ENCODE measurements at places on chromosomes 12 and 14. TPM values are rescaled to one million over a fixed set of nuclear protein-coding genes. Genes with fewer than 3 reads are reported as not detected.

The CCDC177 gene
- not detected for total RNA-seq

The VWF gene
- 3,052 TPM for total RNA-seq

- peak; percentile 80 for DNase-seq
Observed at GRCh38 chr12:11862798-11863197, 207.9 kb upstream of the BCL2L14 start.

GRCh38 chr12:26126340-26127284 lies 1.8 kb upstream of the BHLHE41 start:
- DNase-seq: peak; percentile 82

- no peak for DNase-seq
Observed at GRCh38 chr14:55111122-55111708, 17.8 kb upstream of the LGALS3 start.

DNA sequence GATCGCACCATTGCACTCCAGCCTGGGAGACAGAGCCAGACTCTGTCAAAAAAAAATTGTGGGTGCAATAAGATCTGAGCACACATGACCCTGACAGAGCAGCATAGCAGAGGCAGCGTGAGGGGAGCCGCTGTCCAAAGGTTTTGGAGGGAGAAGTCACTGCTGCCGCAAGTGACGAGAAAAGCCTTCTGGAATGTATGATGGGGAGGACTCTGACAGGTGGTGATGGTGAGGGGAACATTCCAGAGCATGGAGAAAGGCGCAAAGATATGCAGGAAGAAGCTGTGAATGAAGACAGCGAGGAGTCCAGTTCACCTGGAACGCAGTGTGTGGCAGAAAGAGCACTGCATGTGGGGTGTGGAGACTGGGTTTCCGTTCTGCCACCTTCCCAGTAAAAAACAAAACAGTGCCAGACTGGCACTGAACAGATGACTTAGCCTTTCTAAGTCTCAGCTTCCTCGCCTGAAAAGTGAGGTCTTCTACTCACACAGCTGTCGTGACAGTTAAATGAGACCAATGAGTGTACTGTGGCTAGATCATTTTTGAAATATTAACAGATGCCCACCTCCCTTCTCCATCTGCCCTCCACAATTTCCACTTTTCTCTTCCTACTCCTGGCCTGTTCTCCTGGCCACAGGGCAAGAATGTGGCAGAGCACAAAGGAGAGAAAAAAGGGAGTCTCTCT lies 53.4 kb upstream of the PTHLH start:
- DNase-seq: no peak

DNA sequence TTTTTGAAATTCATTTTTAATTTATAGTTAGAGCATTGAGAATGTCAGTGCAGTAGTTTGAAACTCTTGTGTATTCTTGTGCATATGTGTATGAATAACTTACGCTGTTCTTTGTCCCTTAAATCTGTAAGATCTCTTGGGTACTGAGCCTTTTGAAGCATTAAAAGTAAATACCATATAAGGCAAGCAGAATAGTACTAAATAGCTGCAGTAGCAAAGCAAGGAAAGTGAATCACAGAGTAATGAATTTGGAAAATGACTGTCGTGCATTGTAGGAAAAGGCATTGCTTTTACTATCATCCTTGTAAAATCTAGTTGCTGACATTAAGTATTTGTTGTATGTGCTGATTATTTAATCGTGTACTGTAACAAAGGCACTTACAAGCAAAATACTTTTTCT lies 12.1 kb downstream of the CNOT2 start:
- DNase-seq: peak; percentile 35

The AMIGO2 gene
- total RNA-seq: 4.2 TPM

The GALNT16 gene
- total RNA-seq: 0.19 TPM

- no peak for DNase-seq
Observed at GRCh38 chr12:63787306-63787705, 7.6 kb downstream of the RXYLT1 start.

Data from dermis blood vessel endothelial cell (primary cell).